ENCODE measurements at places on chromosomes 3 and 15. TPM values are rescaled to one million over a fixed set of nuclear protein-coding genes. Genes with fewer than 3 reads are reported as not detected.

Gene ZNF620
- 1.0 TPM for total RNA-seq

Gene TUSC7
- total RNA-seq = not detected

Gene FHIT
- 5.6 TPM for total RNA-seq

DNA sequence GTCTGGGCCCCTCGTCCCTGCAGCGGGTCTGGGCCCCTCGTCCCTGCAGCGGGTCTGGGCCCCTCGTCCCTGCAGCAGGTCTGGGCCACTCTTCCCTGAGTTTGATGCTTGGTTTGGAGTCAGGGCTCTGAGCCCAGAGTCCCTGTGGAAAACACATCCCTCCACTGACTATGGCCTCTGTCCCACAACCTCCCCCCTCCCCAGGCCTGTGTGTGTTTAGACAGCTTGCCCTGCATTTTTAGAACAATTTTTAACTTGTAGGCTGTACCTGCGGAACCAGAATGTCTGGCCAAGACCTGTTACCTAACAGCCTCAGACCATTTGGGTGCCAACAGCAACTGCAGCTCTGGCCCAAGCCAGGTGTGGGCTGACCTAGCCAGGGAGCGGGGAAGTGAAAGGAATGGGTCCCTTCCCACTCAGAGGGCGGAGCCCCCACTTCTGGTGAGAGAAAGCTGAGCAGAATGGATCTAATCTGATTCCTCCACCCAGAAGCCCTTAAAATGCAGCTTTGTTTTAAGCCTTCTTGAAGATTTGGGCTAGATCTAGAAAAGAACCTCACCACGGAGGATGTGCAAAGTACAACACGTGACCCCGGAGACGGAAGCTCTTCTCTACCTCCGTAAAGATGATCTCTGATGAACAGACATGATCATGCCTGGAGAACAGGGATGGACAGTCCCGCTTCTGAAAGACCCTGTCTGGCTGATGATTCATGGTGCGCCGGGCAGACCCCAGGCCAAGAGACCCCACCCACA lies 60.5 kb upstream of the TFRC start:
- DNase-seq = no peak

DNA sequence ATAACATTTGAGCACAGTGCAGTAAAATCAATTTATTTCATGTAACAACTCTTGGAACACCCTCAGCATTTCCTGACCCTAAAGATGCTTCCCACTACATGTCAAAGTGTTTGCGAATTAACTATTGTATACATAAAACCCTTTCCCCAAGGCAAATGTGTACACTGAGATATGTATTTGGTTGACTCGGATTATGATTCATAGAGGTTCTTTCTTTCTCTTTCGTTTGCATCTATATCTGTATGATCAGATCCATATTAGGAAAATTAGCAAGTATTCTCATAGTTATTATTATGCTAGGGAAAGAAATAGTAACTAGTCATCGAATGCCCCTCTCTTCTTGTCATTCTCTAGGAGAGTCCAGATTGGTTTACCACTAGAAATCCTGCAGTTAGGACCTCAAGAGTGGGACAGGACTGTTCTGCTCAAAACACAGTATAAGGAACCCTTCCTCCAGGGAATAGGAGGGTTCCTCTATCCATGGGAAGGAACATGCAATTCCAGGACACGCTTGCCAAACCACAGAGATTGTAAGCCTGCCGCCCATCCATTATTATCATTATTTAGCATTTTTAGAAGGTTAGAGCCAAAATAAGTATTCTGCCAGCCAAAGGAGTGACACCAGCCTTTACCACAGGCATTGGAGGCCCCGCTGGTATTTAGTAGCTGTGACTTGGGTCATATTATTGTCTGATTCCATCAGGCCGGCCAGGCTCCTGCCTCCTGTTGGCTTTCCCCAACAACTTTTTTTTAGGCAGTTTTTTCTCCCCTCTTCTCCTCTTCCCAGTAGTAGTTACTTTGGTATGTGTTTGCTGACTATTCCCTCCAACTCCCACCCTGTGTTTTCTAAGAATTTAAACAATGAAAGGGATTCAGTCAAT lies 100.7 kb downstream of the GALK2 start:
- DNase-seq = no peak

DNA sequence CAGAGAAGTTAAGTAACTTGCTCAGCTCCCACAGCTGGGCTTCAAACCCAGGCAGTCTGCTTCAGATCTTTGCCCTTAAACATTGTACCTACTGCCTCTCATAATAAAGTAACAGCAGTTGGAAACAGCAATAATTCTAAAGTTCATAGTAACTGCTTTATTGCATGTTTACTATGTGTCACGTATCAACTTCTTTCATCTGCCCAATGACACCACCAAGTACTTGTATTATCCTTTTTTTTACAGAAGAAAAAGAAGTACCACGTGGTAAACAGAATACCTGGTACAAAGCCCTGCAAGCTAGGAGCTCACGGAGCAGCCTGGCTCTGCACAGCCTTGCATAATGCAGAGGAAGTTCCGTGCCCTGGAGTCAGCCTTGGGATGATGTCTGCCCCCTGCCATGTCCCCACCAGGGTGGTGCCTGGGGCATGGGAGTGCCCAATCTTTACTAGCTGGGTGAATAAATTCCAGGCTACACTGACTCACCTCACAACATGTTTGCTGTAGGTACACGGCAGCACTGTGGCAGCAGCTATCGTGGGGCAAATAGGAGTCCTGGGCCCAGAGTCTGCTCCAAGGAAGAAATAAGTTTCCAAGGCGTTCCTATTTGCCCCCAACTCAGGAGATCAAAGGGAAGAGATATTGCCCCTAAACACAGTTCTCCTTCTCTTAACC lies 77.2 kb downstream of the LDHAL6B start:
- peak; percentile 81 for DNase-seq

DNA sequence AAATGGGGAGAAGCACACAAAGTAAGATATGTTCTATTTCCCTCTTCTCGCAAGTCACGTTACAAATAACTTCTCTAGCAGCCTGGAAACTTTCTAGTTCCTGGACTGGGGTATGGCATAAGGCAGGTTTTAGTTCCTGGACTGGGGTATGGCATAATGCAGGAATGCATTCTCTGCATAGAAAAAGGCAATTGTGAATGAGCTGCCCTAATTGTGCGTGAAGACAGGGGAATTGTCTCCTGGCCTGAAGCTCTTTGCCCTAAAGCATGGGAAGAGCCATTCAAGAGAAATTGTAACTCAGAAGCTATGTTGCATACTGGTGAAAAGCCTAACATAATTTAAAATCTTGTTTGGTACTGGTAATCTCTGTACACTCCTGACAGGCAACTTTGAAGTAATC lies 54.3 kb upstream of the CBLB start:
- DNase-seq = no peak

DNA sequence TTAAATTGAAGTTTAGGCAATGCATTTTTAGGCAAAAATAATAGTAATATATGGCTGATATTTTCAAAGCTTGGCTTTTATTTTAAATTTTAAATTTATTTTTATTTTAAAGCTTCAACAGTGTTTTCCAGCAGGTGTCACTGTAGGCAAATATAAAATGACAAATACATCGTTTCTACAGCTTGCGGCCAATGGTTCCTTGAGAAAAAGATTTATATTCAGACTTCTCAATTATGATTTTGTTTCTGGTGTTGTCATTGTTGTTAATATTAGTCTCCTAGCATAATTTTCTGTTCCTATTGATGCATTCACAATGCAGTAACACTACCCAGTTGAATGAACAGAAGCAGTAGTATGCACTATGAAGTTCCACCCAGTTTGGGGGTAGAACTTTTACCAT lies 220.7 kb upstream of the DNAJC19 start:
- no peak for DNase-seq

DNA sequence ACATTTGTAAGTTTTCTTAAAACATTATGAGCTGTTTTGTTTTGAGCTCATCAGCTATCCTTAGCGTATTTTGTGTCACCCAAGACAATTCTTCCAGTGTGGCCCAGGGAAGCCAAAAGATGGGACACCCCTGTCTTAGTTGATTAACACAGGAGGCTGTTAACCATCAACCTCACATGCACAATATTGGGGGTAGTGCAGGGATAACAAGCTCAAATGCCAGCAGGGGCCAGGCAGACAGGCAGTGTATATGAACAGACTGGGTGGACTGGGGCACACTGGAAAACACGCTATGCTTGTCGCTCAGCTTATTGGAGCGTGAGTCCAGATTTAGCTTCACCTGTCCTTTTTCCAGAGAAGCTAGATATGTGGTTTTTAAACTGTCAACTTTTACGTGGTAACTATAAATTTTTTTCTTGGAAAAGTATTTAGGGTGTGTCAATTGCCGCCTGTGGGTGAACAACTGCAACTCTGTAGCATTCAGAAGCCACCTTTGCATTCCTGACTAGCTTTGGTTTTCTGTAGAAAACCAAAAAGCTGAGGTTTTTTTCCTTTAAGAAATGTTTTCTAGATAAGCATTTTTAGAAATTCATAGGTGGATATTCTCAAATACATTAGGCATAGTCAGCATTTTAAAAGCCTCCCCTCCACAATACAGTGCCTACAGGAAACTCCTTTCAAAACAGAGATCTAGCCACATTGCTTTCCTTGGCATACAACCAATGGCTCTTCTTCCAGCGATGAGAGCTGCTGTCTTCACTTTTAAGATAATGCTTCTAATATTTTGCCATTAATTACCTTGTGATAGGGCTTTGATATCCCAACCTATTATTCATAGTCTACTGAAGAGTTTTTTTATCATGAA lies 14.6 kb downstream of the PSMD6 start:
- DNase-seq = no peak

DNA sequence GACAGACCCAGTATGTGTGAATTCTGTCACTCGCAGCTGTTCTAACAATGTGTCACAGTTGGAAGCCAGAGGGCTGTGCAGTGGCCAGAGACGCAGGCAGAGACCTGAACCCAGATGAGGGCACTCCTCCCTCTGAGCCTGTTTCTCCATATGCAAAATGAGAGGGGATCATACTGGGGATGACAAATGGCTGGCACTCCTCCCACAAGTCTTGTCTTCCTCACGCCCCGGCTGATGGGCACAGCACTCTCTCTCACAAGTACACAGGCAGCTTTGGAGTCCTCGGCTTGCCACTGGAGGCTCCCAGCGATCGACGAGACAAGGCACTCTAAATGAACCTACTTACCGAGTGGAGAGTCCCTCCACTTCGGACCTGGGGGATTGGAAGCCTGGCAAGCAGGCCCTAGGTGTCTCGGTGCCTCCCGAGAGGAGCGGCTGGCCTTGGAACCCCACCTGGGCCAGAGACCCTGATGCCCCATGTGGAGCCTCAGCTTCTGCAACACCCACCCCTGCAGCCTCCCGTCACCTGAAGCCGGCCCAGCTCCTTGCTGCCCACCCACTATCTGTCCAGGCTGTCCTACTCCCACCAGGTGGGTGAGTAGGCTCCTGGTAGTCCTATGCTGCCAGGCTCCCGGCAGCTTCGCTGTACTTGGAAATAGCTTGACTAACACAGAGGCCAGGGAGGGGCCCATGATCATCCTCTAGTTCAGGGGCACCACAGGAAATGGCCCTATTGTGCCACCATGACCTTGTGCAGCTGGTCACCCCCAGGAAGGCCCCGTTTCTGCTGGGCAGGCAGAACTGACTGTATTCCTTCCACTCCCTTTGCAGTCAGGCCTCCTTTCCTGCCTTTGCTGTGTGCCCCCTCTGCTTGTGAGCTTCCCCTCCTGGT lies 65.0 kb upstream of the IQSEC1 start:
- peak; percentile 68 for DNase-seq

- DNase-seq = no peak
Observed at GRCh38 chr3:17412950-17413530, 329.4 kb downstream of the TBC1D5 start.
